D341Med (cell line): ENCODE measurements at places on chromosomes 3 and 15.

DNA sequence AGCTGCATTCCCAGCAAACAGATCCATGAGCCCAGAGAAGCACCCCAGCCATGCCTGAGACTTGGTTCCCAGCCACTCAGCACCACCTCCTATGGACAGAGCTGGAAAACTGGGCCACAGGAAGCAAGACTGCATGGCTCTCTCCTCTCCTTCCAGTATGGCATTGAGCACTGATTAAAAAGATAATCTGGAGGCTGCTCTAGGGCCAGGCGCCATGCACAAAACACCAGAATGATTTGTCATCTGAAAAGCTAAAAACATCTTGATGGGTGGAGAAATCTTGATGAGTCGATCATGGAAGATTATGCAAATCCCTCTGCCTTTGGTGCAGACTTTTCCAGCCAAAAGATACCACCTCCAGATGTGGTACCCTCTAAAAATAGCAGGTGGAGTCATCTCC lies 62.7 kb upstream of the MRPS22 start:
- DNase-seq: no peak

- DNase-seq: peak; percentile 91
Measured at GRCh38 chr3:13461169-13462124, 18.7 kb upstream of the HDAC11 start.

DNA sequence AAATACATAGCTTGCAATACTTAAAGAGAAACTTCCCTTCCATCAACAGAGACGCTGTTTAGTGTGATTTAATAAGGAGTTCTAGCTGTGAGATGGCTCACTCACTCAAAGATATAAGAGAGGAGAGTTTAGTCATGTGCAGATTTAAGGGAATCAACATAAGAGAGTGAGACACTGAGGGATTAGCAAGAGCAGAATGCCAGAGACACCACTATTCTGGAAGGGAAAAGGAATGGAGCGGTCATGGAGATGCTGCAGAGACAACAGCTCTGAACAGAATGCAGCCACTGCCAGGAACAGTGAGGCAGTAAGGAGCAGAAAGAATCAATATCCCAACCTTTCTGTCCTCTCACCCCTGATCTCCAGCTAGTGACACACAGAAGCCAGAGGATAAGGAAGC lies 248.8 kb downstream of the MBNL1 start:
- no peak for DNase-seq

GRCh38 chr15:39598958-39599845 lies 18.3 kb downstream of the THBS1 start:
- DNase-seq: no peak
